ENCODE measurements at places on chromosomes 1 and 21. TPM values are rescaled to one million over a fixed set of nuclear protein-coding genes. Genes with fewer than 3 reads are reported as not detected.

Gene RGSL1
- not detected for total RNA-seq

Gene KLHDC8A
- not detected for total RNA-seq

Gene DIO1
- total RNA-seq, result not detected

Gene RIMKLA
- total RNA-seq, result 5.3 TPM

Gene KCNK1
- 20.4 TPM for total RNA-seq

Gene GBP4
- total RNA-seq, result 8.9 TPM

Gene CNTN2
- not detected for total RNA-seq

Gene EFNA1
- 35.5 TPM for total RNA-seq

Gene C1orf146
- total RNA-seq, result not detected

Gene TNFRSF25
- 12.0 TPM for total RNA-seq

Gene PCAT6
- not detected for total RNA-seq

Gene AUNIP
- total RNA-seq, result not detected

Gene LGR6
- total RNA-seq, result 0.19 TPM

Gene GPR37L1
- not detected for total RNA-seq

Measured in heart right ventricle (tissue), 16 donors.